ENCODE measurements at places on chromosomes 7 and 10.
A peak's percentile ranks its signal among the peaks of the same experiment; 100 is the strongest.

DNA sequence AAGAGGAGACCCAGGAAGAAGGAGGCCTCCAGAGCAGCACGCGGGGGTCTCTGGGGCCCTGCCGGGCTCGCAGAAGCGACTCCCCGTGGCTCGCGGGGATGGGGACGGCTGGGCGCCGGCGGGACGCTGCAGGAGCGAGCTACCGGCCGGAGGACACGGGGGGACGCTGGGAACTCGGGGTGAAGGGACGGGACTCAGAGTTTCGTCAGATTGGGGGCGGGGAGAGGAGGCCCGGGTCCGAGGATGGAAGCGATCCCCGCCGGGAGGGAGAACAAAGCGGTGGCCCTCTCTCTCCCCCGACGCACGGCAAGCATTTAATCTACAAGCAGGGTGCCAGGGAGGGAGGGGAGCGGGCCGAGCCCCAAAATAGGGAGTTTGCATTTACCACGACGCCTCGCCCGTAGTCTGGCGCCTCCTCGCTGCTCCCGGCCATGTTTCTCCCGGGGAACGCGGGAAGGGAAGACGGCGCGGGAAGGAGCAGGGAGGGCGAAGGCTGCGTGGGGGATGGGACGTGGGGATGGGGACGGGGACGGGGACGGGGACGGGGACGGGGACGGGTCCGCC, at the start of gene PRTFDC1:
TSS of gene PRTFDC1 (minus strand) at position 464 of the 564 bp plus-strand sequence. CDS start at position 433, 31 bp downstream.
- DNase-seq = peak; percentile 29

DNA sequence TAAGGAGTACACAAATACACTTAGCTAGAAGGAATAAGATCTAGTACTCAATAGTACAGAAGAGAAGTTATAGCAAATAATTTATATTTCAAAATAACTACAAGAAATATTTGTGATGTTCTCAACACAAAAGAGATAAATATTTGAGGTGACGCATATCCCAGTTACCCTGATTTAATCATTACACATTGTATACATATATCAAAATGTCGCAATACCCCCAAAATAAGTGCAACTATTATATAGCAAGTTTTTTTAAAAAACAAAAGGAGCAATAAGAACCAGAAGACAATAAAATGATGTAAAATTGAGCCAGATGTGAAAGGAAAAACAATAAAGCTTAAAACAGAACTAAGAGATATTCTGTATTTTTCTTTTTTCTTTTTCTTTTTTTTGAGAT, 59.3 kb upstream of the KIAA1217 start:
- DNase-seq = no peak

DNA sequence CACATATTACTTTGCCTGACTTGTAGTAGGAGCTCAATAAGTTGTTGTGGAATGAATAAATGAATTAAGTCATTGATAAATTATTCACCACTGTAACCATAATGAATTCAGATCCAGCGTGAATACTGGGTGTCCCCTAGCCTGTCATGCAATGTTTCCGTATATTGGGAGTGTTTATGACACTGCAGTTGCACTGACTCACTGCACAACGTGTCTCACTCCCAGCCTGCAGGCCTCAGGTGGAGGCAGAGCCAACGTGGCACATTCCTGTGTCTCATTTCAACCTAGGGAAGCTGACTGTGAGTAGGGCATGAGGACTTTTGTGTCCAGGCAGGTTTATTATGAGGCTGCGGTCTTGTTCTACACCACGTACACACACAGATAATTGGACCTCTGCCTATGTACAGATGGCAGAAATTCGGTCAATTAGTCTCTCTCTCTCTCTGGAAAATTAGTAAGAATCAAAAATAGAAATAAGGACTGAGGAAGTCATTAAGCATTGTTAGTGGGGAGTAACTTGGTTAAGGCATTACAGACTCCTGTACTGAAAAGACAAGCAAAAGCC, 299.1 kb upstream of the IGFBP3 start:
- DNase-seq = no peak

- DNase-seq = no peak
These were observed 11.1 kb upstream of the SEC24C start for GRCh38 chr10:73732931-73733623.

- DNase-seq = no peak
These were observed 218.2 kb upstream of the ETV1 start for GRCh38 chr7:14207711-14208110.

- DNase-seq = peak; percentile 92
These were observed 327.8 kb upstream of the C7orf33 start for GRCh38 chr7:148262721-148263229.

- DNase-seq = no peak
These were observed 127.3 kb upstream of the HABP2 start for GRCh38 chr10:113425541-113425951.

- no peak for DNase-seq
These were observed 24.7 kb upstream of the ST8SIA6 start for GRCh38 chr10:17479015-17479615.

GRCh38 chr7:17298840-17299482, 509 bp downstream of the AHR start:
- no peak for DNase-seq

GRCh38 chr10:23174977-23175512, 17.1 kb upstream of the PTF1A start:
- no peak for DNase-seq

GRCh38 chr10:56135828-56136227, 225.2 kb downstream of the ZWINT start:
- no peak for DNase-seq

DNA sequence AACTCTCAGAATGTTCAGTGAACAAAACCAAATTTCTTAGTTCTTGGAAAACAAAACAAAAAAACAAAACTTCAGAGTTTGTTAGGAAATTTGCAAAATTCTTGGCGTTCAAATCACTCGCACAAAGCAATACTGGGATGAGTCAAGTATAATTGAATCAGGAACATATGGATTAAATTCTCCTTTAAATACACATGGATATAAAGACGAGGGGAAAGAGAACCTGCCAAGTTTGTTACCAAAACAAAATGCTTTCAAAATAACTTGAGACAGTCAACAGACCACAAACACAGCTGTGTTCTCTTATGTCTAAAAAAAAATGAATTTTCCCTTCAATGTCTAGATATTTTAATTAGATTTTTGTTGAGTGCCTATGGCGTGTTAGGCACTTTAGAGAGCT, 93.5 kb upstream of the MPP7 start:
- no peak for DNase-seq

GRCh38 chr10:126470991-126471390, 82.7 kb upstream of the ADAM12 start:
- DNase-seq = no peak

DNA sequence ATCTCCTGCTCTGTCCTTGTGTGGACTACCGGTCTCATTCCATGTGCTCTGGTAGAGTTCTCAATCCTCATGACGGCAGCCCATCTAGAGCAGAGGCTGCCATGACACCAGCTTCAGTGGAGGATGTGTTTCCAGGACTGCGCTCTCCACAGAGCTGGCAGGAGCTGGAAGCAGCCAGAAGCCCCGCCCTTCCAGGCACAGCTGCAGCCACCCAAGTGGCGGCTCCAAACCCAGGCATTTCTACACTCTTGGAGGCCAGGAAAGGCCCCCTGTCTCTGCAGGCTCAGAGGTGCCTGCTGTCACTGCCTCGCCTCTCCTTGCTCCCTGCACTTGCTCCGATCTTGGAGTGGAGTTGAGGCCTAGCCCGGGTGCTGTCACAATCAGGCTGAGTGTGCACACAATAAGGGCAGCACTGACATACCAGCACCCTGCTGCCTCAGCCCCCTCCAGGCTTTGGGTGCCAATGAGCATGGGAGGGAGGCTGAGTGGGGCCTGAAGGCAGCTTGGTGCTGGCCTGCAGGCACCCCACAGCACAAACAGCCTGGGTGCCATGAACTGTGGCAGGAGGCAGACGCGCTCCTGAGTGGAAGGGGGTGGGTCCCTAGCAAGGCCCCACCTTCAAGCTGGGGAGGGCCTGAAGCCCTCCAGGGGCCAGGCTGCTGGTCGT, 122.1 kb downstream of the LRRN3 start:
- DNase-seq = no peak

DNA sequence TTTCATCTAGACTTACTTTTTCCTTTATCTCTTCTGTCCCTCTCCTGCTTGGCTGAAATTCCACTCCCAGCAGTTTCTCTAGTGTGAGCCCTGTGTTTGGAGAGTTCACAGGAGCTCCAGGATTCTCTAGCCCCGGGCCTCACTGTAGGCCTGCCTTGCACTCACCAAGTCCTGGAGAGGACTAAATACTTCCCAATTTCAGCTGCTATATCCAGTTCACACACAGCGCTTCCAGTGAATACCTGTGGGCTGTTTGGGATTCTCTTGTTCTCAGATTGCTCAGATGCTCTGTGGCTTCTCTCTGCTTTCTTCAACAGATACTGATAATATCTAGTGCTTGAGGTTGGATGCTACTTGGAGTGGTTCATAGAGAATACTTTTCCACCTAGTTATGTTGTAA, 46.0 kb downstream of the MINPP1 start:
- DNase-seq = no peak

GRCh38 chr7:36894190-36894589, 169.9 kb upstream of the AOAH start:
- DNase-seq = no peak

DNA sequence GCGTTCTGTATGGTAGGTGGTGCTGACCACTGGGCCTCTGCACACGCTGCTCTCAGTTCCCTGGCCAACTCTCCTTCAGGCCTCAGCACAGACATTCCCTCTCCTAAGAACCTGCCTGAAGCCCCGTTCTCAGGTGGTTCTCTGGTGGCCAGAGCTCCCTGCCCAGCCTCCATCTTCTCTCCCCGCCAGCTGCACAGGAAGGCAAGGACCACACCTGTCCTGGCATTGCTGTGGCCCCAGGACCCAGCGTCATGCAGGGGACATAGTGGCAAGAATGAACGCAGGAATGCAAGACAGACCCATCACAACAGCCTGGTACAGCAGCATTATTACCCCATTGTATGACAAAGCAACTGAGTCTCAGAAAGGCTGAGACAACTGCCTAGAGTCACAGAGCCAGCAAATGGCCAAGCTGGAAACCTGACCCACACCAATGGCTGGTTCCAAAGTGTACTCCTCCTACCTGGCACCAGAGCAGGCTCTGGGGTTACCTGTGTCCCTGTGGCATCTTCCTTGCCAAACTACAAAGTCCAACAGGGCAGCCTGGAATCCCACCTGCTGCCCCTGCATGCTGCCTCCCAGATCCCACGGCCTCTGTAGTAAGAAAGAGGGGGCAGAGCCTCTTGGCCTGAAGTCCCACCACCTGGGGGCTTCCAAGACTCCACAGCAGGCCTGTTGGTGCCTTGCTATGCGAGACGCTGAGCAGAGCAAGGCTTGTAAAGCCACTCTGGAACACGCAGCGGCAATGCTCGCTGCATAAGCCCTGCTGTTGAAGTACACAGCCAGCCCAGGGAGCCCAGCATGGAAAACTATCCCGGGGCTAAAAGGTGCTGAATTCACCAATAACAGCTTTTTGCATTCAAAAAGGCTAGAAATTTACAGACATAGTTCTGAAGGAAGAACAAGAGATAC, 73.3 kb downstream of the CHST15 start:
- DNase-seq = no peak

GRCh38 chr7:50584386-50584785, 19.2 kb upstream of the DDC start:
- DNase-seq = no peak

DNA sequence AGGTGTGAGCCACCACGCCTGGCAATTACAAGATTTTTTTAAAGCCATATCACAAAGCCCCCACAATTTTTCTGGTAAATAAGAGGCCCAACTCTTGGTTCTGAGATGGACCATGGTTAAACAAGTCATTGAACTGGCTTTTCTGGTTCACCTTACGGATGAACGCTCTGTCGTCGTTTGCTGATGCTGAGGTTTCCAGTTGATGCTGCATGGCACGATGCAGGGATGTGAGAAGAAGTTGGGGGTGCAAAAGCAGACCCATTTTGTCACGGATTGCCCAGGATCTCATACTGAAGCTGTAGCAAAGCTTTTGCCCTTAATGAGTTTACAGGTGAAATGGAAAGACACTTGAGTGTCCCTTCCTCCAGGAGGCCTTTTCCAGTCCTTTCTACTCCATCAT, 2.0 kb upstream of the IL2RA start:
- DNase-seq = no peak

- DNase-seq = no peak
These were observed 9.3 kb downstream of the LIPA start for GRCh38 chr10:89242345-89242684.

DNA sequence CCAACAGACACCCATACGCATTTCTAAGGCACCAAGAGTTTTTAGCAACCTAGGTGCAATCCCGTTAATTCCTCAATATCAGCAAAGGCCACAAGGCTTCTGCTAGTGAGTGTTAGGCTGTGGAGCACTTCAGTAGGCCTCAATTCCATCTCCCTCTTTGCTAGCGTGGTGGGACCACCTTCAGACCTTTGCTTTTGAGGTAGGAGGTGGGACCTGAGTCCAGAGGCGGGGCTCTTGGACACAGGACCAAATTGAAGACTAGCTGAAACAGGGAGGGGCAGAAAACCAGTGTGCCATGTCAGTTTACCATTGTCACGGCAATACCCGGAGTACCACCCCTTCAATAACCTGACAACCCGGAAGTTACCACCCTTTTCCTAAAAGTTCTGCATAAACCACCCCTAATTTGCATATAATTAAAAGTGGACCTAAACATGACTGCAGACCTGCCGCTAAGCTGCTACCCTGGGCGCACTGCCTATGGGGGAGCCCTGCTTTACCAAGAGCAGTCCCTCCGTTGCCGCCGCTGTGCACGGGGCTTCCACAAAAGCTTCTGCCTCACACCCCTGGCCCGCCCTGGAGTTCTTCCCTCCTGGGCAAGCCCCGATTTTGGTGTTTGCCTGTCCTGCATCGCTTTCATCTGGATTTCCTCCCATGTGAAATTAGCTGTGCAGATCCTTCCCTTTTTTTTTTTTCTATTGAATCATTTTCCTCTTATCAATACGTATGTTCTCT, 41.1 kb upstream of the EN2 start:
- no peak for DNase-seq

DNA sequence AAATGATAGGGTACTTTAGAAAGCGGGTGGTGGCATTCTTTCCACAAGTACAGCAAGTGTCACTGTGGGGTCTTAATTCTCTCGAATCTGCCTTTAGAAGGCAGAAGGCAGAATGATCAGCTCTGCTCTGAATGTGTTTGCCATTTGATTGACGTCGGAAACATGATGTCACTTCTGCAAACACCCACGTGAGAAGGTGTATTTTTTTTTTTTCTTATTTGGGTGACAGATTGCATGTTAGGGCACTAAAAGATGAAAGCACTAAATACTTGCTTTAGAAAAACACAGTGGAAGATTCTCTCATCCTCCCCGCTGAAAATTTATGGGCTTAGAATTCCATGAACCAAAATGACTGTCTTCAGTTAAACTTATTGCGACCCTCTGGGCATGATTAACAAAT, 150.2 kb downstream of the TCF7L2 start:
- DNase-seq = no peak

GRCh38 chr10:62457196-62457595, 83.0 kb downstream of the ZNF365 start:
- DNase-seq = no peak

GRCh38 chr7:93055543-93056107, 62.2 kb downstream of the SAMD9 start:
- DNase-seq = peak; percentile 59

Measured in SK-N-DZ (cell line).